ENCODE measurements at places on chromosomes 1 and 21.

GRCh38 chr21:43956670-43957035 lies 55.5 kb upstream of the TRAPPC10 start:
- no peak for DNase-seq

- DNase-seq: no peak
Observed at GRCh38 chr1:2049225-2049717, 940 bp upstream of the PRKCZ start.

DNA sequence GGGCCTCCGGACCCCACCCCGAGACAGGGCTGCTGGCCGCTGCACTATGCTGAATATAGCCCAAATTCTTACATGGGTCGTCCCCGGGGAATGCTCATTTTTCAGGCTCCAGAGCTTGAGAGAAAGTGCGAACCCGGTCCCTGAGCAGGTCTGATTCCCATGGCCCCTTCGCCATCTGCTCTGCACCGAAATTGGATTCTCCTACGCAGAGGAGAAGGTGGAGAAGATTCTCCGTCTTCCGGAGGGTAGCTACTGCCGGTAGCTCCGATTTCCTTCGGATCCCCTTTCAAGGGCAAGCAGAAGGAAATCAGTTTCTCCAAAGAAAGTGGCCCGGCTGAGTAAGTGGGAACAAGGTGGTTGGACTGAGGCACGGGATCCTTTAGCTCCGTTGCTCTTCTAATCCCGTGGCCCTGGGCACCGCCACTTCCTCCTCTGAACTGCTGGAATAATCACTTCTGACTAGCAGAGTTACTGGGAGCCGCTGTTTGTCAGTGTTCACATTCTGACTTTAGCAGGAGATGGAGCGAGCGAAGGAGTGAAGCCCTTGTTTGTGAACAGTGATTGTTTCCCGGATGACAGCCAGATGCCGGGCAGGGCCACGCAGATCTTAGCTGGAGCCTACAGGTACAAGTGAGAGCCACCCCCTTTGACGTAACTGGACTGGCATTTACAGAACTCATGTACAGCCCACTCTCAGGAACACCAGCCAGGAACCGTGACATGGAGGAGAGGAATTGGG lies 1.1 kb upstream of the ZNF496 start:
- no peak for DNase-seq

DNA sequence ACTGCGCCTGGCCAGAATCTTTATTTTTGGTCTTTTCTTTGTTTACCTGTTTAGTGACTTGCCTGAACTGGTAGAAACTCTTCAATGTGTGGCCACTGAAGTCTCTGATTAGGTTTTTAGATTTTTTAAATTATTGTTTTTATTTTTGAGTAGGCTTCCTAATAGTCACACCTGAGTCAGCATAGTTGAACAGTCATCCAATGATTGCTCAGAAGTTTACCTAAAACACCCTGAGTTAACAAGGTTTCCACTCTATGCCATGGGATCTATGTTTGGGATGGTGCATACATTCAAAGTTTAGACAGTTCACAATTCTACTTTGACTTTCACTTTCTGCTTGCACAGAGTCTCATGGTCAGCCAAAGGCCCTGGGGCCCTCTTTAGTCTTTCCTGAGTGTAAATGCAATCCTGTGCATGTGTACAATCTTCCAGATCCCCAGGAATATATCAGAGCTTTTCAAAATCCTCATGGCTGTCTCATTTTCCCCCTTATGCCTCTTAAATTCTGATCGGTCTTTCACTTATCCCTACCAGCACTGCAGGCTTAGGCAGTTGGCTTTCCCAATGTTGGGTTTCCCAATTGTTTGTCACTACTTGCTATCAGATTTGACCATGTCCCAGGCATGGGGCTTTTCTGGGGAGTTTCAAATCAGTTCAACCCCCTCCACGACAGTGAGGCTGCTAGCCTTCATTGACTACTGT lies 114.4 kb upstream of the RAB3GAP2 start:
- DNase-seq: no peak

DNA sequence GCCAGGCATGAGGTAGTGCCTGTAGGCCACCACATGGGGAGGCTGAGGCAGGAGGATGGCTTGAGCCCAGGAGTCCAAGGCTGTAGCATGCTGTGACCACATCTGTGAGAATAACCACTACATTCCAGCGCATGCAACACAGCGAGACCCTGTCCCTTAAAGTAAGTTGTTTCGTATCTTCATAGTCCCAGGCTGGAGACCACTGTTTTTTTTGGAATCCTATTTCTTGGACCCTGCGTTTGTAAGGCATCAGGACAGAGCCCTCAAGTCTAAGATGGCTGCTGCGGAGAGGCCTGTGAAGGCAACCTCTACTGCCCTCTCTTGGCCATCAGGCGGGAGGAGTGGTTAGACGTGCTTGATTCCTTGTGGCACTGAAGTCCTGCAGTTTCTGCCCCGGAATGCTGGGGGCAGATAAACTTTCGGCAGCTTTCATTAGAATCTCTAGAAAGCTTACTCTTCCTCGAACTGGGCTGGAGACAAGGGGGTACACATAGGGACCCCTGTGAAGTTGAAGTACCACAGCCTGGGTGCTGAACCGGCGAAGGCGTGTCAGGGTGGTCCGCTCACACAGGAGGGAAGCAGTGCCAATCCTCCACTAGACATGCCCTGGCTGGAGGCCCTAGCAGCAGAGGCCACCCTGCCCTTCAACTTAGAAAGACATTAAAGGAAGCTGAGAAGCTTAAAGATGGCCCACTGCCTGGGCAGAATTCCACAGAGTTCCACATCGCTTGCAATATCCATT lies 36.6 kb downstream of the RABIF start:
- no peak for DNase-seq

- no peak for DNase-seq
Observed at GRCh38 chr1:7422561-7422960, 348.5 kb upstream of the VAMP3 start.

DNA sequence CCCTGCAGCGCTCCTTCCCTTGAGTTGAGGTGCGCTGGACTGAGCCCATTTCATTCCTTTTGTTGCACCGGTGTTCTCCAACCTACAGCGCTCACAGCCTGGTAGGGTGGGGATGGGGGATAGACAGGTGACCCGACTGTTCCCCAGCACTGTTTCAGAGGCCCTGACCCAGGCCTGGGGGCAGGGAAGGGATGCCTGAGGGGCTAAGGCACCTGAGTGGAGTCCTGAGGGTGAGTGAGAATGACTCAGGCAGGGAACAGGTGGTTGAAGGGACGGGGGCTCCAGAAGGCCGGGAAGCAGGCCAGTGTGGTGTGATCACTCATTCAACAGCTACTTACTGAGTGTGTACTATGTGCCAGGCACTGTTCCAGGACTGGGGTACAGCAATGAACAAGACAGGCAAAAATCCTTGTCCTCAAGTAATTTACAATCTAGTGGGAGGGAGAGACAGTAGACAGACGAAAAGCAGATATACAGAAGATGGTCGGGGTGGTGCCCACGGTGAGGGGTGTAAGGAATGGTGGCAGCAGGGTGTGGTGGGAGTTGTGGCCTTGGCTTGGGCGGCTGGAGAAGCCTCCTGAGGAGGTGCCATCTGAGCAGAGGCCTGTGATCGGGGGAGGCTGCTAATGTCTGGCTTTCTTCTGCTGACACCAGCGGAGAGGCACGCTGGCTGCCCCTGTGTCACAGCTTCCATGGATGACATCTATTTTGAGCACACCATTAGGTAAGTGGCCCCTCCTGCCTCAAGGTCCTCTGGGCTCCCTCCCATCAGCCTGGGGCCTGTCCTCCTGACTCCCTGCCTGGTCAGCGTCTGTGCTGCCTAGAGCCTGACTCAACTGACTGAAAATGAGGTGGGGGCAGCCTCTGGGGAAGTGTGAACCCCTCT lies 37.4 kb downstream of the ACOT11 start:
- DNase-seq: no peak

GRCh38 chr1:164834641-164835040 lies 275.7 kb downstream of the PBX1 start:
- no peak for DNase-seq

DNA sequence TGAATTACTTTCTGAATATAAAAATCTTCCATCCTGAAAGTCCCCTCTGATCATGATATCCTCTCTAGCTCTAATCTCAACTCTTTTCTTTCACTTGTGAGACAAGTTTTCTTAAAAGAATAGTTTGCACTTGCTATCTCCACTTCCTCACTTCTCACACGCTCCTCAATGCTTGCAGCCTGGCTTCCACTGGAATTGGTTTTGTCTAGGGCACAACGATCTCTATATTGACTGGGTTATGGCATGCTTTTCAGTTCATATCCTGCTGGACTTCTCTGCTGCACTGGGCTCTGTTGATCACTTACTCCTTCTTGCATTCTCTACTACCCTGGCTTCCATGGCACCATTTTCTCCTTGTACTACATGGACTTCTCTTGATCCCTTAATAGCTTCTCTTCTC lies 474 bp downstream of the FCRLA start:
- no peak for DNase-seq

GRCh38 chr1:158039380-158039779 lies 45.9 kb downstream of the KIRREL1 start:
- DNase-seq: no peak

DNA sequence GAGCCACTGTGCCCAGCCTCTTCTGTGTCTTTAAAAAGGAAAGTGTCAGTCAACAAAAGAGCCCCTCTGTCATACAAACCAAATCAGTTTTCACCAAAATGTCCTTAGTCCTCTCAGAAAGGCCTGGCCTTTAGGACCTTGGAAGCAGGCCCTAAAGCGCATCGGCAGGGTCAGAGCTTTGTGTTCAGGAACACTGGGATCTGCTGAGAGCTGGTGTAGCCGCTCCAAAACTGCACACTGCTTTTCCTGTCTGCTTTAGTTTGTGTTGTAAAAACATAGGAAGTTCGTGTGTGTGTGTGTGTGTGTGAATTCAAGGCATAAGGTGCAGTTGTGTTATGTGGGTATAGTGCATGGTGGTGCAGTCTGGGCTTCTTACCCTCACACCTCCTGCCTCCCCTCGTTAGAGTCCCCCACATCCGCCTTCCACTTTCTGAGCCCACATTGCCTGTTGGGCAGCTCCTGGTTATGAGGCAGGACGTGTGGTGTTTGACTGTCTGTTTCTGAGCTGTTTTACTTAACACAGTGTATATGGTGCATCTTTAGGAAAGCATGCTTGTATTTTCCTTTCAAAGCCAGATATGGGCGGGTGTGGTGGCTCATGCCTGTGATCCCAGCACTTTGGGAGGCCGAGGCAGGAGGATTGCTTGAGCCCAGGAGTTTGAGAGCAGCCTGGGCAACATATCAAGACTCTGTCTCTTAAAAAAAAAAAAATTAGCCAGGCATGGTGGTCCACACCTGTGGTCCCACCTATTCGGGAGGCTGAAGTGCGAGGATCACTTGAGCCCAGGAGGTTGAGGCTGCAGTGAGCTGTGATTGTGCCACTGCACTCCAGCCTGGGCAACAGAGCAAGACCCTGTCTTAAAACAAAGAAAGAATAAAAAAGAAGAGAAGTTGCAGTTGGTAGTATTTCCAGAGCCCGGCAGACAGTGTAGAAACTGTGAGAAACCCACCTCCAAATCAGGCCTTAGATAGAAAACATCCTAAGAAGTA lies 12.4 kb downstream of the IBA57 start:
- no peak for DNase-seq

- no peak for DNase-seq
Observed at GRCh38 chr1:37438037-37438868, 36.1 kb upstream of the ZC3H12A start.

DNA sequence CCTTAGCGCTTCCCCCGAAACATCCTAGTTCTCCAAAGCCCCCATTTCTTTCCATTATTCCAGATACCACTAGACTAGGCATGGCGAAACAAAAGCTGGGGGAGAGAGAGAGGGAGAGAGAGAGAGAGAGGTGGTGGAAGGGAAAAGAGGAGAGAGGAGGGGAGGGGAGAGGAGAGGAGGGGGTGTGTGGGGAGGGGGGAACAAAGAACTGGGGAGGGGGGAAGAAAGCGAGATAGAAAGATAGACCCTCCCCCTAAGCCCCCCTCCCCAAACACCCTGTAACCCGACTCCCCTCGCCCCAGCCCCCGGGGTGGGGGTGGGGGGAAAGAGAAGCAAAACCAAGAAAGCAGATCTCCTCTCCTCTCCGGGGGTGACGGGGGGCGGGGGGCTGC lies 352 bp downstream of the MEX3A start:
- DNase-seq: peak; percentile 5

- no peak for DNase-seq
Observed at GRCh38 chr1:197041486-197042353, 25.3 kb downstream of the F13B start.

DNA sequence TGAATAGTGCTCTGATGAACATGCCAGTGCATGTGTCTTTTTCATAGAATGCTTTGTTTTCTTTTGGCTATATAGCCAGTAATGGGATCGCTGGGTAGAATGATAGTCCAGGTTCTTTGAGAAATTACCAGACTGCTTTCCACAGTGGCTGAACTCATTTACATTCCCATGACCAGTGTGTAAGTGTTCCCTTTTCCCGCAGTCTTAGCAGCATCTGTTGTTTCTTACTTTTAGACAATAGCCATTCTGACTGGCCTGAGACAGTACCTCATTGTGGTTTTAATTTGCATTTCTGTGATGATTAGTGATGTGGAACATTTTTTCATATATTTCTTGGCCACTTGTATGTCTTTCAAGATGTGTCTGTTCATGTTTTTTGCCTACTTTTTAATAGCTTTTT lies 784.5 kb downstream of the USP25 start:
- no peak for DNase-seq

DNA sequence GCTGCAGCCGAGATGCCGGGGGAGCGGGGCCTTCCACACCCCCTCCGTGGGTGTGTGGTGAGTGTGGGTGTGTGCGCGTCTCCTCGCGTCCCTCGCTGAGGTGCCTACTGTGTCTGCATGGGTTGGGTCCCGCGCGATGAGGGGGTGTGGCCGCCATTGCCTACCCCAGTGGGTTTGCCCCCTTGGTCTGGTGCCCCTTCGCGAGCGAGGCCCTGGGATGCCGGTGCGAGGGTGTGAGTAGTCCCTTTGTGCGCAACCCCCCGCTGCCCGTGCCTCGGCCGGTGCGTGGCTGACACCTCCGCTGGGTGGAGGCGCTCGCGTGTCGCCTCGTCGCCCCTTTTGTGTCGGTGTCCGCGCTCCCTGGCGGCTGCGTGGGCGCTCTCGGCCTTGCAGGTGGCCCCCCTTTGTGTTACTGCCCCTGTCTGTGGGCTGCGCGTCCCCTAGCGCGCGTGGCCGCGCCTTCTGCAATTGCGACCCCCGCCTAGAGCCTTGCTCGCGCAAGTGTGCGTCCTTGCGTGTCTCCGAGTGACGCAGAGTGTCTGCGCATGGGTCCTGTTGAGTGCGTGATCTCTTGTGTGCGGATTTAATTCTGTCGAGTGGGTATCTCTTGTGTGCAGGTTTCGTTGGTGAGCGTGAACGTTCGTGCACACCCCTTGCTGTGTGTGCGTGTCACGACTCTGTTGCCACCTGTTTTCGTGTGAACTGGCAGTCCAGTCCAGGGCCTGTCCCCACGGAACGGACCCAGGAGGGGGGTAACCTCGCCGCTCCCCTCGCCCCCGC lies 553 bp downstream of the TTC3 start:
- no peak for DNase-seq

DNA sequence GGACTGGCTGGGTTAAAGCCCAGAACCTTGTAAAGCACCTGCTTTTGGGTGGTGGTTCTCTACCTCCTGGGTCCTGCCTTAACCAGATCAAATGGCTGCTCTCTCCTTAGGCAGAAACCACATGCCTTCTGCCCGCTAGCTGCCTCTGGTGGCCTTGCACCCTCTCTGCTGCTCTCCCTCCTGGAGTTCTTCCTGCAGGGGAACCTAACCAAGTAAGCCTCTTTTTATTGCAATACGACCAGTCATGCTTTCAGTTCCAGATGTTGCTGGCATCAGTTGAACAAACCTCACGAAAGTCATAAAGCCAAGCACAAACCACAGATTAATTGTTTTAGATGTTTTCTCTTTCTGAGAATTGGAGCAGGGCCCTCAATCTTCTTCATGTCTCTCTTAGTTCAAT lies 118.9 kb downstream of the GDAP2 start:
- no peak for DNase-seq

Measured in NCI-H748 treated with DMSO at 0.1 percent for 48 hours (cell line).